ENCODE measurements at places on chromosomes 3 and 15. TPM values are rescaled to one million over a fixed set of nuclear protein-coding genes. Genes with fewer than 3 reads are reported as not detected.

HGD gene
- not detected for total RNA-seq

CCDC33 gene
- 0.20 TPM for total RNA-seq

HIGD2B gene
- not detected for total RNA-seq

PLA1A gene
- 0.20 TPM for total RNA-seq

PLAAT1 gene
- total RNA-seq: 2.4 TPM

CACNA2D3 gene
- 1.2 TPM for total RNA-seq

PAQR9 gene
- not detected for total RNA-seq

RTP1 gene
- total RNA-seq: not detected

LXN gene
- 14.1 TPM for total RNA-seq

Measured in skin of body (tissue), 3 donors.